ENCODE measurements at places on chromosomes 1 and 21.

- DNase-seq, result no peak
These were observed at the start of gene FCMR for GRCh38 chr1:206921772-206922265. Gene FCMR, minus strand, starts transcription at chr1:206921941. Its CDS starts 87 bp downstream, at chr1:206921854.

DNA sequence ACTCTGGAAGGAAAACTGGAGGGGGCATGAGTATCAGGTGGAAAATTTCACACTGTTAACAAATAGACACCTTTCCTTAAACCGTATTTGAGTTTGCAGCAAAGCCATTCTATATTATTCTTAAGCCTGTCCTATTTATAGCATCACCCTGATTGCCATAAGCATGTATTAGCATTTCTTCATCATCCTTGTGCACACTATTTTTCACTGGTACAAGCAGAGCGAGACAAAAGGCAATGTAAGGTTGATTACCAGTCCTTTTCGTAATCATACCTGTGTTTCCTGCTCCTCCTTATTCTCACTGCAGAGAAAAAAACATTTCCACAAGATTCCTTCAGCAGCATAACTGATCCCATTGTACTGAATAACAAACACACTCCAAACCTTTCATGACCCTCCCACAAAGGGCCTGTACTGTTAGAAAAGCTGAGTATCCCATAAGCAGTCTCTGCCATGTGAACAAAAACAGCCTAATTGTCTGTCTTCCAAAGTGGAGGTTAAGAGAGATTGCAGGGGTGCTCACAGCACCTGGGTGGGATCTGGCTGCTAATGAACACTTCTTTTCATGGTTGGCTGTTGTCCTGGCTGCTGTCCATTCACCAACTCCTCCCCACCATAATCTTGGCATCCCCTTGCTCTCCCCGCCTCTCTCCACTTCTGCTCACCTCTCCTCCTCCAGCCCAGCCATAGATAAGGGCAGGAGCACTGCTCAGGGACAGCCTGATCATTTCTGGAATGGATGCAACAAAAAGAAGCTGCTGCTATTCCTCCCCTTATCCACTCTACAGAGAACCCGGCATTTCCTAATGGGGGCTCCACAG is 30.4 kb downstream of the VTCN1 start:
- DNase-seq, result no peak

DNA sequence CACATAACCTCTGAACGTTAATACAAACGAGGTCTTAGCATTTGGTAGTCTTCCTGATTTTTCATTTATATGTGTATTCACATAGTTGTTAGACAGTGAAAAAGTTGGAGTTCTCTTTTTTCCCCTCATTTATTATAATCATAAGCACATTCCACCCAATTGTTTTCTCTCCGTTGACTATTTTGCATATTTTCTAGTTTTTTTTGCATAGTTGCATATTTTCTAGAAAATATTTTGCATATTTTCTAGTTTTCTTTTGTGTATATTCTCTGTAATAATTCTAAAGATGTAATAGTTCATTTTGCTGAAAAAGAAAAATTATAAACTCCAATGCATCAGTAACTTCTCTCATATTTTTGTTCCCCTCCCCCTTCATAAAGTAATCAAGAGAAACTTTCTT is 47.5 kb downstream of the FYB2 start:
- no peak for DNase-seq

- DNase-seq, result no peak
These were observed 9.4 kb downstream of the EPHA2 start for GRCh38 chr1:16146279-16147155.

- DNase-seq, result no peak
These were observed 1.5 kb upstream of the PLA2G2F start for GRCh38 chr1:20137604-20138003.

GRCh38 chr1:103516693-103517092 is 8.8 kb upstream of the RNPC3 start:
- DNase-seq, result no peak

- DNase-seq, result no peak
These were observed 159.7 kb upstream of the NRIP1 start for GRCh38 chr21:15224346-15225086.

GRCh38 chr1:184497959-184498723 is 111.3 kb downstream of the C1orf21 start:
- DNase-seq, result no peak

- no peak for DNase-seq
These were observed 126.9 kb downstream of the ESRRG start for GRCh38 chr1:216596281-216596862.

GRCh38 chr1:160046494-160047110 is 14.8 kb upstream of the PIGM start:
- no peak for DNase-seq

GRCh38 chr1:59707178-59707791 is 107.5 kb upstream of the HOOK1 start:
- no peak for DNase-seq

GRCh38 chr1:63987014-63987627 is 213.3 kb downstream of the ROR1 start:
- no peak for DNase-seq

GRCh38 chr1:75736016-75736415 is 11.5 kb downstream of the ACADM start:
- DNase-seq, result no peak

DNA sequence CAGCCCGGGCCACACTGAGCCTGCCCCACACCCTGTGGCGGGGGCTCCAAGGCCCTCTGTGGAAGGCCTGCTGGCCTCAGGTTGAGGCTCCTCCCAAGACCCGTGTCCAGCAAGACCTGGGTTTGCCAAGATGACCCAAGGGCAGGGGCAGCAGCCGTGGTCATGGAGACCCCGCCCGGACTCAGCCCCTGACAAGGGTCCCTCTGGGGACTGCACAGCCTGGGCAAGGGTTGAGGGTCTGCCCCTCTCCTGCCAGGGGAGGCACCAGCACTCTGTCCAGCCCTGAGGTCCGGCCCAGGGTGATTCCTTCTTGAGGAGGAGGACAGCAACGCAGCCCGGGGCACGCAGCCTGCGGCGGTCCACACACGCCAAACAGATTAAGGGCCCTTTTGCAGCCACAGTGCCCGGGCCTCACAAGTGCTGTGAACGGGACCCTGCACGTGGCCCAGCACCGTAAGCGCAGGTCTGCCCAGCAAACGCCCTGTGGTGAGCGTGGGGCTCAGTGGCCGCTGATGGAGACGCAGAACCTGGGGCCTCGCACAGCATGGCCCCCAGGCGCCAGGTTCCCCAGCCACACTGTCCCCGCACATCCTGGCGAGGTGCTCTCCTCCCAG is 3.4 kb downstream of the SPATC1L start:
- DNase-seq, result no peak

- DNase-seq, result no peak
These were observed 676 bp upstream of the PADI2 start for GRCh38 chr1:17119773-17120480.

GRCh38 chr1:19153169-19153568 is 56.9 kb downstream of the UBR4 start:
- DNase-seq, result no peak

DNA sequence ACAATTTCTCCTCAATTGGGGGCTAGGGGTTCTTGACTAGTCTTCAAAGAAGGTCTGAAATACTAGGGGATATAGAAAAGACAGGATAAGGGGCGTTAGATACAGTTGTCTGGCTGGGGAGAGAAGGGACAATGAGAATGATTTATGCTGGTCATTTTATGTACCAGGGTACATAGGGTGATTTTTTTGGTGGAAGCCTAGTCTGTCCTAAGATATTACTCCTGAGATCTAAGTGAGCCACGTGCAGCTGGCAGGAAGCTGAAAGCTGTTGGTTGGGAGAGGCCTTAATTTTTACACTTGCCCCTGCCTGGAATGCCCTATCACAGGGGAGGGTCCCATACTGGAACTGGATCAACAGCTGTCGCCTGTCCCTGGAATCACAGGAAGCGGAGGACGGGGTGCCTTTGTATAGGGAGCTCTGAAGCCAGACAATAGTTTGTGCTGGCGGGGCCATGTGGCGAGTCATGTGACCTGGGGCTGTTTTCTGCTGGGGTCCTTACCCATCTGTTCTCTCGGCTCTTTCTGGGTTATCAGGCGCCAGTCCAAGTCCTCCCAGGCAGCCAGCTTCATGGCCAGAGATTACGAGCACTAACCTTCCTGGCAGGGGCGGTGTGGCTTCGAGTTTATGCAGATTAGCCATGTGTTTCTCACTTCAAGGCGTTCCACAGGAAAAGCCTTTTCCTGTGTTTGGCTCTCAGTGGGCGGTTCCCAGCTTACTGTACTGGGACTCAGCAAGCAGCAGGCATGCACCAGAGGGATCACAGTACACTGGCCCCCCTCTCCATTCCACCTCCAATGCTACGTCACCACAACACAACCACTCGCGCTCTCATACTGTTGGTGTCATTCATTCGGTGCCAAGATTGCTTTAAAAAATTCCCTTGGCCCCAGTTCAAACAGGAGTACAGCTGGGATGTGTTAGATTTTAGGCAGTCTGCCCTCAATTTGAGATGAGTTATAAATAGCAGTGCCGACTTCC is 27.5 kb downstream of the ARID1A start:
- no peak for DNase-seq

GRCh38 chr1:201277441-201277840 is 5.9 kb upstream of the PKP1 start:
- DNase-seq, result no peak

- DNase-seq, result no peak
These were observed 20.6 kb downstream of the MYOG start for GRCh38 chr1:203065191-203065590.

GRCh38 chr1:243447844-243448243 is 192.0 kb downstream of the SDCCAG8 start:
- no peak for DNase-seq
